CD4-positive, alpha-beta T cell treated with Interleukin-4 for 1 hour (primary cell): ENCODE measurements at places on chromosomes 7 and 10.

- no peak for DNase-seq
Measured at GRCh38 chr7:102843850-102844249, 69.0 kb upstream of the LRRC17 start.

GRCh38 chr7:79227044-79227443 lies 226.4 kb downstream of the MAGI2 start:
- no peak for DNase-seq

GRCh38 chr7:16604054-16604453 lies 41.5 kb downstream of the ANKMY2 start:
- no peak for DNase-seq

DNA sequence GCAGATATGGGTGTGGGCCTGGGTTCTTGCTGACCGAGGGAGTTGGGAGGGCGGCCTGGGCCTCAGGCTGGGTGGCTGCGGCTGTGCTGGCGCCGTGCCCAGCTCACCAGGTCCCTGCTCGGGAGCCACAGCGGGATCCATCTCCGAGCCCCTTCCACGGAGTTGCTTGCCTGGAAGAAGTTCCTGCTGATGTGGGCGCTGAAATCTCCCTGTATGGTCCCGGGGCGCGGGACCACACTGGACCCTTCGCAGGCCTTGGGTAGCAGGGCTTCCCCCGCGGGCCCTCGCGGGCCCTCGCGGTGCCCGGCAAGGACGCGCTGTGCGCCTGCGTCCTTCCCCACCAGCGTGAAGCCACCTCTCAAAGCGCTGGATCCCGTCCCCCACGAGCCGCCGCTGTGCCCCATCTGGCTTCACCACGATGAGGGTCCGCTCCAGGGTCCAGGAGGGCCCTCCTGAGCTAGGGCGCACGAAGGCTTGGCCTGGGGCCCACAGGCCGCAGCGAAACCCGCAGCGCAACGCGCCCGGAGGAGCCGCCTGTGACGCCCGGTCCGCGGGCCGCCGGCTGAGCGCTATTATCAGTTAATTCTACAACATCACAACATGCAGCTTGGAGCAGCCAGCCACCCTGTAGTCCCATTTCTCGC lies 31.5 kb downstream of the RAB19 start:
- DNase-seq, result no peak

DNA sequence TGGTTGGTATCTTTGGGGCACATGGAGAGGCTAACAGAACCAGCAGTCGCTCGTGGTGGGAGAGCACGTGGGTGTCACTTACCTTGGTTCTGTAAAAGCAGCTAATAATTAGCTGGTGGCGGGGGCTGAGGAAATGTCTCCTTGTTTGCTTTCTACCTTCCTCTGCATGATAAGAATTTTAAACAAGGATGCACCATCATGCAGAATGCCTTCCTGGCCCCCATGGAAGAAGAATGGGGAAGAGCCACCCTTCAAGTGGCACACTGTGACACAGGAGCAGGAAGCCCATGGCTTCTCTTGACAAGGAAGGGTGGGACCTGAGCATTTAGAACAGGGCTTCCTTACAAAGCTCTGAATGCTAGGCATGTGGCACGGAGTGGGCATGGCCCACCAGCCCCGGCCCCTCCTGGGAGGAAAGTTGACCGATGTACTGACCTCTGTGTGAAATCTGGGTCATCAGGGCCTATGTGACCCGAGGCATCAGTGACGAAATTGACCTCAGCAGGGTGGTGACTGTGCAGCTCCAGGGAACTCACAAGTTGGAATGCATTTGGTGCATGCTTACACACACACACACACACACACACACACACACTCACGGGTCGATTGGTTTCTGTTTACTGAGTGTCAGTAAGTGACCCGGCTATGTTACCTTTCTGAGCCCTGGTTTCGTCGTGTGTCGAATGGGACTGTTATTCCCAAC lies 116.9 kb upstream of the ANLN start:
- DNase-seq, result no peak
